Spinal cord (tissue), 10 donors: ENCODE measurements at places on chromosomes 5 and 9.

DNA sequence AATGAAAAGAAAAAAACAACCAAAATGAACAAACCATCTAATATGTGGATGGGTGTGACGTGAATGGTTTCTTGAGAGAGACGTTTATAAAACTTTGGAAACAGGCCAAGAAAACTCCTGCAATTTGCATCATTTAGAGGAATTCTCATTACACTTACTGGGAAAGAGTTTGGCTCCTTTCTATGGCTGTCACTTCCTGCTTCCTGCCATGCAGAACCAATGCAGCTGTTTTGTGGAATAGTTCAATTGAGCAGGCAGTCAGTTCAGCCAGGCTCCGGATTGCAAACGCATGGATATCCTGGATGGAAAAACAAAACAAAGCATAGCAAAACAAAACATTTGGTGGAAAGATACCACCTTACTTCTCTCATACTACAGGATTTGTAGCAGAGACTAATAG is 36.6 kb downstream of the FAM114A2 start:
- no peak for DNase-seq

GRCh38 chr9:88259001-88259400 is 120.7 kb upstream of the SPATA31C2 start:
- DNase-seq = no peak

GRCh38 chr9:116282597-116282996 is 129.0 kb downstream of the PAPPA start:
- no peak for DNase-seq

GRCh38 chr5:75547812-75548211 is 36.1 kb downstream of the POLK start:
- DNase-seq = no peak

DNA sequence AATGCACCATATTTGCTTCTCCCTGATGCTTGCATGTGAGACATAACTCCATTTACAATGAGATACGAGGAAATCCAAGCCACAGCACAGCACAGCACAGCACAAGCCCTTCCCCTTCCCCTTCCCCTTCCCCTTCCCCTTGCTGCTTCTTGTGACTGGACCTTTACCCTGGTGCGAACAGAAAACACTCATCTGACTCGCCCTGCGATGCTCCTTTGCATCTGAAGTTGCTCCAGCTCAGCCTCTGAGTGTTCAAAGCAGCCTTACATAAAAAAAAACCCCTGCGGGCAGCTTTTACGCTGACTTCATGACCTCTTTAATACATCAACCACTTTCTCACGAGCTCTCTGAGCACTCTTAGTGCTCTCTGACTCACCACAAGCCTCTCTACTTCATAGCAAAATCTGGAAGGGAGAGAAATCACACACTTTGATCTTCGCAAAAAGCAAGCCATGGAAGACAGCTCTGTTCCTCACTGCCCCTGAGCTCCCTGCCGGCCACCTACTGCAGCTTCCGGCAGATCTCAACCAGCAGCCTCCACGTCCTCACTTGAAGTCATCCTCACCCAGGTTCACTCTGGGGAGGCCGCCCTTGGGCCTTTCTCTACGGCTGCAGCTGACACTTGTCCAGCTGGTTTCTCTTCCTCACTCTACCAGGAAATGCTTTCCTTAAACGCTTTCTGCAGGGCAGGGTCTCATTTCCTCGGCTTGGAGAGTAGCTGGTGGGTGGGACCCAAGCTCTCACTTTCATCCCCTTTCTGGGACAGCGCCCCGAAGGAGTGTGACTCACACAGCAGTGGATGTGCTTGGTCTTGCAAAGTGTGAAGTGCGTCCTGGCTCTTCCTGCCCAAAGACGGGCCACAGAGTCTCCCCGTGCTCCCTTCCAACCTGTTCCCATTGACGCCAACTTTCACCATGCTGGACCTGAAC is 5.3 kb downstream of the SLC34A1 start:
- no peak for DNase-seq
